Mesothelial cell of epicardium (in vitro differentiated cells): ENCODE measurements at places on chromosomes 7 and 10. TPM values are rescaled to one million over a fixed set of nuclear protein-coding genes. Genes with fewer than 3 reads are reported as not detected.

Gene PIP
- total RNA-seq, result not detected in 3 replicates

Gene PLPP4
- 7.4 to 8.8 TPM (median 8.7 TPM) in 3 replicates for total RNA-seq

- no peak for DNase-seq
Observed at GRCh38 chr10:67666416-67667034, 29.5 kb downstream of the CTNNA3 start.

DNA sequence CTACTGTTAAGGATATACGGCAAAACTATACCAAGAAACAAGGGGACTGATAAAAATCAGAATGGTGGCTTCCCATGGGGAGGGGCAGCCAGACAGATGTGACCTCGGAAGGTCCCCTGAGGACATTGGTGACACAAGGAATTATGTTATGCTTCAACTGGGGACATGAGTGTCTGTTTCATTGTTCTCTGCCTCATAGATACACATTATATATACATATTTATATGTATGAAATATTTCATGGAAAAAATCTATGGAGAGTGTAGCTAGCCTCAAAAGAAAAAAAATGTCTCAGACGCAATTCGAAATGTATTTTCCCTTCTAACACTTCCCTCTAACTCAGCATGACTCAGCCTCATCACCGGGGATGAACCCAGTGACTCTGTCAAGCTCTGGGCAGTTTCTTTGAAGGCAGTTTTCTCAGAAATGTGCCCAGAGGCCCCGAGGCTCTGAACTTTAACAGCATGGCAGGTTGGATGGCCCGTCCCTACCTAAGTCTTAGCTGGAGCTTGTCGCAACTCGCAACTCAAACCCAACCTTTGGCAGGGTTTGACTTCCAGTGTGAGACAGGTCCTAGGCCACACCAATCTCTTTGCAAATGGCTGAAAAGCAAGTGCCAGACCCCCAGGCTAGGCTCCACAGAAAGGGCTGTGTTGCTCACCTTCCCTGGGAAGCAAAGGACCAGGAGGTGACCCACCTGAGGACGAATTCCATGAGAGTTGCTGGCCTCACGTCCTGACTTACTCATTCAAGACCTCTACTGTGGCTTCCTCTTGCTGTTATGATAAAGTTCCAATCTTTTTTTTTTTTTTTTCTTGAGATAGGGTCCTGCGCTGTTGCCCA, 86.9 kb downstream of the CARD11 start:
- DNase-seq, result no peak

GRCh38 chr7:26309089-26309488, 17.4 kb downstream of the SNX10 start:
- DNase-seq, result no peak

- no peak for DNase-seq
Observed at GRCh38 chr10:4883079-4883739, 57.2 kb downstream of the AKR1E2 start.

DNA sequence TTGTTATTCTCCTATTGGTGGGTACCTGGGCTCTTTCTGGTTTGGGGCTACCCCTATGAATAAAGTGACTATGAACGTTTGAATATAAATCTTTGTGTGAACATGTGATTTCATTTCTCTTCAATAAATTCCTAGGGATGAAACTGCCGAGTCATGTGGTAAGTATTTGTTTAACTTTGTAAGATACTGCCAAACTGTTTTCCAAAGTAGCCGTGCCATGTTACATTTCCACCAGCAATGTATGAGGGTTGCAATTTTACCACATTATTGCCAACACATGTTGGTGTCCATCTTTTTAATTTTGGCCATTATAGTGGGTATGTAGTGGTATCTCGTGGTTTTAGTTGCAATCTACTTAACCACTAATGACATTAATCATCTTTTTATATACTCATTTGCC, 94.7 kb downstream of the ZNRF2 start:
- no peak for DNase-seq

- DNase-seq, result no peak
Observed at GRCh38 chr7:92100534-92100933, 33.7 kb downstream of the CYP51A1 start.

DNA sequence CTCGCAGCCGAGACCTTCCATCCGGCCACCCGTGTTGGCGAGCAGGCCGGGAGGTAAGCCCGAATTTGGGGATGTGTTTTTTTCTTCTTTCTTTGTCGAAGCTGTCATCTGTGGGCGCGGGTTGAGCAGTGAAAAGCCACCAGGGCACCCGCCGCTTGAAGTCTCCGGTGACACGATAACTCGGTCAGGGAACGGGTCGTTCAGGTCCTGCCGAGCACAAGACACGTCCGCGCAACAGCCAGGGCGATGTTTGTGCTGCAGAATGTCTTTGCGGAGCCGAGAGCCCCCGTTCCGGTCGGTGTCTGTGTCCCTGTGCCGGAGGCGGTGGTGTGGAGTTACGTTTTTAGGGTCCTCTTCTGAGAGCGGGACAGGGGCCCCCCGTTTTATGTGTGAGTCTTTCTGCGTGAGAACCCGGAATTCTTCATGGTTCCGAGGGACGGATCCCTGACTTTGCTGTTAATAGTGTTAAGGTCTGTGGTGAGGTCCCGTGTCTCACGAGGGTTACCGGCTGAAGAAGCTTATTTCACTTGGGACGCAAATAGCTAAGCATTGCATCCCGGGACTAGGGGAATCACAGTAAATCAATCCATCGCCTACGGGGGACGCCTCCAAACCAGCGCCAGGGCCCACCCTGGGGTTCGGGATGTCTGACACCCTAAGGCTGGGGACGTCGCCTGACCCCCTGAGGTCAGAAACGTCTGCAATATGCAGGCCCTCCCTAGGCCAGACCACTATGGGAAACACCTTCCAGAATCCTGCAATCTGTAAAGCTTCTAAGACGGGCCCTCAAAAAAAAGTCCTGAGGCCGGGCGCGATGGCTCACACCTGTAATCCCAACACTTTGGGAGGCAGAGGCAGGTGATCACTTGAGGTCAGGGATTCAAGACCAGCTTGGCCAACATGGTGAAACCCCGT, 99.5 kb downstream of the ELFN1 start:
- DNase-seq, result no peak
